ENCODE measurements at places on chromosomes 5 and 9.

DNA sequence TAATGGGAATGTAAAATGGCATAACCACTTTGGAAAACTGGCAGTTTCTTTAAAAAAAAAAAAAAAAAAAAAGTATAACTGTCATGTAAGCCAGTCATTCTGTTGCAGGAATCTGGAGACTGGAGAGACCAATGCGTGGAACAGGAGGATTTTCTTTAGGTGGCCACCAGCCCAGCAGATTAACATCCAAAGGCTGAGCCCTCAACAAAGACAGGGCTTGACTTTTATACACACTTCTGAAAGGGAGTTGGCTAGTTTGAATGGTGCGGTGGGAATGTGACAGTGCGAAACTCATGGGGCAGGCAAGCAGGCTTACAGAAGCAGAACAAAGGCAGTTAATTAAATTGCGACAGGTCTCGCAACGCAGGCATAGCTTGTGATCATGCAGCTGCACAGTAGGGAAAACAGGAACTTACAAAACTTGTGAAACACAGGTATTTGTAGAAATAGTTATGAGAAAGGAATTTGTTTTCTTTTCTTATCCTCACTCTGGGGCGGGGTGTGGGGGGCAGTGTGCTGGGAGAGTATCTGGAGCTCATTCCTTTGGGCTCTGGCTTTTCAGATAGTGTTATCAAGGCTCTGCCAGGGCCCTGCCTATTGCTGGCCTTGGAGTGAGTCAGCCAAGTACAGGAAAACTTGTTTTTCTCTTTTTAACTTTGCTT is 12.0 kb downstream of the UIMC1 start:
- ATAC-seq = no peak

- no peak for ATAC-seq
These were observed 20.8 kb downstream of the PAPPA start for GRCh38 chr9:116174347-116174746.

GRCh38 chr9:76090909-76091308 is 200.4 kb downstream of the PCSK5 start:
- no peak for ATAC-seq

GRCh38 chr5:172723508-172723907 is 47.5 kb downstream of the DUSP1 start:
- no peak for ATAC-seq

DNA sequence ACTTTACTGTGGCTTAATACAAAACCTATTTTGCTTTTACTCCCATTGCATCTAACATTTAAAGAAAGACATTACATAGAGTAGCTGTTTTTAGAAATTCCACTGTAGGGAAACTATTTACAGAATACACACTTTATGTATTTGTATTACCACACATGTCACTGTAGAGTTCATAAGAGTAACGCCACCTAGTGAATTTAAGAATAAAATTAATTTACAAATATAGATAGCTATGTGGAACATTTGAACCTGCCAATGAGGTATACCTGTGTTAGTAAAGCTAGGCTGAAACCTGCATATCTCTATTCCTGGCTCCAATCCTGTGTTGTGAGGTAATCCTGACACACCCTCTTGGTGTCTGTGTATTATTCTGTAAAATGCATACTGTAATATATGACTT is 234.4 kb downstream of the MAST4 start:
- ATAC-seq = peak; percentile 11

DNA sequence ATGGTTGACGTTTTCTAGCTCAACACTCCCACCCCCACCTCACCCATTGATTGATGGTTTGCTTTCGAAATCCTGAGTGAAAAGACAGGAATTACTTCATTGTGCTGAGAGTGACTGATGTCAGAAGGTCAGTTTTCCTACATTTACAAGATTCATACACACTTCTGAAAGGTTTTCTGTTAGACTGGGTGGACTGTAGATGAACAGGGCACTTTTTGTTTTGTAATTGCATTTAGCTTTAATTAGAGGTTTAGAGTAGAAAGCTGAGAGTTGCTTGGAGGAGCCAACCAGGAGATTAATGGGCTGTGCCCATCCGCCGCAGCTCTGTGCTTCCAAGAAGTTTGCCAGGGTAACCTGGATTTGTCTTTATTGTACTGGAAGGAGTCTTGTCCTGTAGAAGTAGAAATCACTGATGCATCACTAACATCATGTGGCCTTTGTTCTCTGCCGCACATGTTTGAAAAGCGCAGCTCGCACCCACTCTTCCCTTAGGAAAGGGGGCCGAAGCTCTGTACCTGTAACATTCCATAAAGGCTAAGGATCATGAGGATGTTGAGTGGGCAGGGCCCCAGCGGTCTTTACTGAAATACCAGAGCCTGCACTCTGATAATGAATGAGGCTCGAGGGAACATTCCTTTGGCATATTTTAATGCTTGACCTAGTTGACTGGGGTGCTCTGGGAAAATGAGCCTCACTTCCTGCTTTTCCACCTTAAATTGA is 267.6 kb upstream of the DMRT1 start:
- no peak for ATAC-seq

DNA sequence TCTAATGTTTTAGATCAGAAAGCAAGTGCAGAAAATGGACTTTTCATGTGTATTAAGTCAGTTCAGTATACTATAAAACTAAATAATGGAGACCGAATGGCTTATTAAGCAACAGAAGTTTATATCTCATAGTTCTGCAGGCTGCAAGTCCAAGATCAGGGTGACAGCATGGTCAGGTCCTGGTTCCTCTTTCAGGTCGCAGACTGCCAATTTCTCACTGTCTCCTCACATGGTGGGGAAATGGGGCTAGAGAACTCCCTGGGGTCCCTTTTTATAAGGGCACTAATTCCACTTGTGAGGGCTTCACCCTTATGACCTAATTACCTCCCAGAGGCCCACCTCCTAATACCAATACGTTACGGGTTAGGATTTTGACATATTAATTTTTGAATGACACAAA is 48.7 kb downstream of the RICTOR start:
- no peak for ATAC-seq

GRCh38 chr5:41408676-41409443 is 101.5 kb downstream of the PLCXD3 start:
- peak; percentile 42 for ATAC-seq

DNA sequence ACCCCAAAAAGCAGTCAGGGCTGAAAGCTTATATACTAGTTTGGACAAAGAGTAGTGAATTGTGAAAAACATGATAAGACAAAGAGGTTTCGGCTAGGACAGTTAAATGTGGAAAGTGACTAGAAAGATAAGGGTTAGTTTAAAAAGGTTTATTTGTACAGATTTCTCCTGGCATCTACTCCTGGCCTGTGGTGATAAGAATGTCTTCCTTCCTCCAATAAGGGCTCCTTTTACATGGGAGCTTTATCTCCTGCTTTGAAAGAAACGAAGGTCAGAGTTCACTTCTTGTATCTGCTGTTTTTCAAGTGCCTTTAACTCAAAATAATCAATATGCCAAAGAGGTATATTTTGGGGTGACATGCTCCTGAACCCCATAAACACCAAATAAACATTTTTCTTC is 776.1 kb upstream of the COX7C start:
- ATAC-seq = no peak

DNA sequence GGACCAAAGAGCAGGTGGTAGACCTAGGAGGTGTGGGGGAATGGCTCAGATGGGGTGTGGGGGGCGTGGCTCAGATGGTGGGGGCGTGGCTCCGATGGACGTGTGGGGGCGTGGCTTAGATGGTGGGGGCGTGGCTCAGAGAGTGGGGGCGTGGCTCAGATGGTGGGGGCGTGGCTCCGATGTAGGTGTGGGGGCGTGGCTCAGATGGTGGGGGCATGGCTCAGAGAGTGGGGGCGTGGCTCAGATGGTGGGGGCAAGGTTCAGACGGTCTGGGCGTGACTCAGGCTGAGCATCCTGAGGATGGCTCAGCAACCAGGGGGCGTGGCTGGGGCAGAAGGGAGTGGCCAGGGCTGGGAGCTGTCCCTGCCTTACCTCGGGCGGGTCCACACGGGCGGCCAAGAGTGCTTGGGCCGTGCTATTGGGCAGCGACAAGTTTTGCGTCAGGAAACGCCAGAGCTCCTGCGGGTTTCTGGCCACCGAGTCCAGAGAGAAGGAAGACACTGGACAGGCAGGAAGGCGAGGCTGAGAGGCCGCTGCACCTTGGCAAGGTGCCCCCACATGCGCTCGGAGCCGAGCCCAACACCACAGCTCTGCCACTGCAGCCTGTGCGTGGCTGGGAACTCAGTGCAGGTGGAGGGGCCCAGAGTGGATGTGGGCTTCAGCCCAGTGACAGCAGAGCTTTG is 5.9 kb downstream of the ABCA2 start:
- peak; percentile 58 for ATAC-seq

DNA sequence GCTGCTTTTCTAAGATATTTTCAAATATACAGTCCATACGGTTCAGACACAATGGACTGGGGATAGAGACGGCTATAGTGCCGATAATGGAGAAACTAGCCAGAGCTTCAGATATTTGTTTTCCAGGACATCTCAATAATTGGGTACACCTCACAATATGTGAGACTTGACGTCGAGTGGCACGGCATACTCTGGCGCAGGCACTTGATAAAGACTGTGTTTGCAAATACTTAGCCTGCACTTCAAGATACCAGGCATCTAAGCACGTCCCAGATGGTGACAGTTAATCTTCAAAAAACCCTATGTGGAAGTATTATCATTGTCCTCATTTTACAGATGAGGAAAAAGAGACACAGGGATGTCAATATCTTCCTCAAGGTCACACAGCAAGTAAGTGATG is 48.5 kb downstream of the SEMA5A start:
- no peak for ATAC-seq

GRCh38 chr9:136407911-136408310 is 2.5 kb downstream of the ENTR1 start:
- no peak for ATAC-seq

GRCh38 chr5:13567819-13568218 is 376.7 kb downstream of the DNAH5 start:
- peak; percentile 97 for ATAC-seq

DNA sequence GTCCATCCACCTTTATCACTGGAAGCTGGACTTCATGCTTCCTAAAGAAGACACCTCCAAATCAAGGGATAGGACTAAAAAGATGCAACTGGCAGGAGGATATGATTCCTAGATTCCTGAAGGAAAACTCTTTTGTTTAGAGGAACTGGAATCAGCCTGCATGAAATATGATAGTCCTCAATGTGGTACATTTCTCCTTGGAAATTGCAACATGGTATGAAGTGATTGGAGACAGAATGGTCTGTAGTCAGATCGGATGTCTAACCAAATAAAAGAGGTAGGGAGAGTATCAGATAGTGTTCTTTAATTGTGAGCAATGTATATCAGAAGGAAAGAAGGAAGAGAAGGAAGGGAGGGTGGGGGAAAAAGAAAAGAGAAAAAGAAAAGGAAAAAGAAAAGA is 116.1 kb upstream of the FSTL4 start:
- ATAC-seq = no peak

GRCh38 chr5:60332244-60333004 is 367.5 kb downstream of the DEPDC1B start:
- peak; percentile 71 for ATAC-seq

DNA sequence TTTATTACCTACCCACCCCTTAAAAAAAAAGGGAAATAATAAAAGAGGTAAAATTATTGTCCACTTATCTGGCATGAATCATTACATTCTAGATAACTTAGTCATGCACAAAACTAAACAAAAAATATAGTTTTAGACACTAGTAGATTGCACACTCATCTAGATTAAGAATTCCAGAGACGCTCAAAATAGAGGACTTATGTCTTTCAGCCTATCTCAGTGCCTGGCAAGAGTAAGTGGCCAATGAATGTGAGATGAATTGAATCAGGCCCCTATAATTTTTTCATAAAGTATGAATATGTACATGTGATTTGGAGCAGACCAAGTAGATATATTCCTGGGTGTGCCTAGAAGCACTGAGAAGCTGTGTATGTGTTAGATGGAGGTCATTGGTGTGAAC is 2.0 kb upstream of the RXFP3 start:
- no peak for ATAC-seq

- peak; percentile 93 for ATAC-seq
These were observed 114.6 kb downstream of the ACTBL2 start for GRCh38 chr5:57368010-57368409.

DNA sequence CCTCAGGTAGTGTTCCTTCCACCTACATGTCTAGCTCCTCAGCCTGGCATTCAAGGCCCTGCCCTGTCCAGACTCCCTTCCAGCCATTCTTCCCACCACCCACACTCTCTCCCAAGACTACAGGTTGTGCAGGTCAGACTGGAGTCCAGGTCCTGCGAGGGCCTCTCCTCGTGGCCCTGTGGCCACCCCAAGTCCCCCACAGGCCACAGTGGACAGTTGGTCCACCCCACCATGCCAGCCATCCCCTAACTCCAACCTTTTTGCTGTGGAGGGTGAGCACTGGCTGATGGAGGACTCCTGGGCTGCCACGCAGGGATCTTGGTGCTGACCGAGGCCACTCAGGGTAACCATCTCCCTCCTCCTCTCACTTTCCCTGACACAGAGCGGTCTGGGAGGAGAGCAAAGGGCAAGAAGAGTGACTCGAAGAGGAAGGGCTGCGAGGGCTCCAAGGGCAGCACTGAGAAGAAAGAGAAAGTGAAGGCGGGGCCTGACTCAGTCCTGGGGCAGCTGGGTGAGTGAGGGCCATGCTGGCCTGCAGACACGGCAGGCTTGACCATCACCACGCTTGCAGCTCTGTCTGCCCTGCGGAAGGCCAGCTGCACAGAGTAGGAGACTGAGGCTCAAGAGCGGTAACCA is 51.0 kb downstream of the JADE2 start:
- ATAC-seq = peak; percentile 3

- ATAC-seq = no peak
These were observed 102.4 kb downstream of the MTX3 start for GRCh38 chr5:79888643-79889042.

- ATAC-seq = no peak
These were observed 55.0 kb downstream of the C9orf57 start for GRCh38 chr9:72005451-72005850.

- no peak for ATAC-seq
These were observed 97.2 kb downstream of the F2RL2 start for GRCh38 chr5:76525956-76526355.

DNA sequence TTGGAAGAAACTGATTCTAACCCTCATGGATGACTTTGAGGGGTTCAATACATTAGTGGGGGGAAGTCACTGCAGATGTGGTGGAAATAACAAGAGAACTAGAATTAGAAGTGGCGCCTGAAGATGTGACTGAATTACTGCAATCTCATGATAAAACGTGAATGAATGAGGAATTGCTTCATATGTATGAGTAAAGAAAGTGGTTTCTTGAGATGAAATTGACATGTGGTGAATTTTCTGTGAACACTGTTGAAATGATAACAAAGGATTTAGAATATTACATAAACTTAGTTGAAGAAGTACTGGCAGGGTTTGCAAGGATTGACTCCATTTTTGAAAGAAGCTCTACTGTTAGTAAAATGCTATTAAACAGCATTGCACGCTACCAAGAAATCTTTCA is 113.0 kb downstream of the UGCG start:
- no peak for ATAC-seq

DNA sequence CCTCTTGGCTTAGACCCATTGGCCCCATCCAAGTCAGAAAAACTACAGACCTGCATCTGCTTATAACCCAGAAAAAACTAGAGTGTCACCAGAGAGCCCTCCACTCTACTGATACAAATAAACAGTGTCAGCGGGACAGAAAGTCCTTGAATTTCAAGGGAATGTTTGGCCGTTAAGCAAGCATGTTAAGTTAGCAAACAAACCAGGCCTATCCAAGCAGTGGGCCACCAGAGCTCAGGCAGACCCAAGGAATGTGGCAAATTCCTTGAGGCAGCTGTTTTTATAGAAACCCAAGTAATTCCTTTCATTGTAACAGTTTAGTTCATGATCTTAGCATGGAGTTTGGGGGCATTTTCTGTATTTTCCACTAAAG is 70.9 kb downstream of the PRLR start:
- ATAC-seq = no peak
